Activated naive CD4-positive, alpha-beta T cell treated with anti-CD3 and anti-CD28 coated beads, Interleukin-2, amount 50 U/mL, for 16 hours (primary cell): ENCODE measurements at places on chromosomes 11 and 22.
A peak's percentile ranks its signal among the peaks of the same experiment; 100 is the strongest.

- no peak for DNase-seq
These were observed 8.7 kb upstream of the DAGLA start for GRCh38 chr11:61671527-61671926.

GRCh38 chr22:46346680-46347405 lies 11.3 kb downstream of the TRMU start:
- no peak for DNase-seq

DNA sequence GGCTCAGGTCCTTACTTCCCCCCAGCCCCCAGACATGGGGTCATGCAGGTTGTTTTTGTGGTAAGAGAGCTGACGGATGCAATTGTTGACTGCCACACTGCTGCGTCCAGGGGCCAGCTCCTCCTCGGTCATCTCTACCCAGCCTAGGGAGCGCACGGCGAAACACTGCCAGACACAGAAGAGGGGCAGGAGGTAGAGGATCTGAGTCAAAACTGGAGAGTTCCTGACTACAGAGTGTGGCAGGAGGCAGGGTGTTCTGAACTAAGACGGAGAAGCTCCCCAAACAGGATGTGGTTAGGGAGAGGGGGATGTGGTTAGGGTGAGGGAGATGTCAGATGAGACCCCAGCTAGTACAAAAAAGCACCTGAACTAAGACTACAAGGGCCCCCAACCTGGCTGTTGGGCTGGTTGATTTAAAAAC lies 12.3 kb downstream of the SMPD1 start:
- DNase-seq: peak; percentile 50

- no peak for DNase-seq
These were observed 348.2 kb downstream of the LARGE1 start for GRCh38 chr22:33572086-33572485.

GRCh38 chr22:32542677-32543357 lies 68.2 kb downstream of the FBXO7 start:
- DNase-seq: no peak

GRCh38 chr11:118341815-118342489 lies 553 bp downstream of the CD3D start:
- no peak for DNase-seq
